Thyroid gland (tissue), 4 donors: ENCODE measurements at places on chromosomes 4 and X. TPM values are rescaled to one million over a fixed set of nuclear protein-coding genes. Genes with fewer than 3 reads are reported as not detected.
A peak's percentile ranks its signal among the peaks of the same experiment; 100 is the strongest.

The RASSF6 gene
- total RNA-seq = 2.6 TPM

The RRH gene
- total RNA-seq = not detected

The FRG2 gene
- not detected for total RNA-seq

The H2BW1 gene
- total RNA-seq = not detected

The LEF1 gene
- 4.9 TPM for total RNA-seq

The CWH43 gene
- total RNA-seq = 5.3 TPM

The CNGA1 gene
- 0.34 TPM for total RNA-seq

The CENPE gene
- 0.67 TPM for total RNA-seq

GRCh38 chrX:155534800-155535199 is 76.4 kb upstream of the F8A3 start:
- no peak for DNase-seq

DNA sequence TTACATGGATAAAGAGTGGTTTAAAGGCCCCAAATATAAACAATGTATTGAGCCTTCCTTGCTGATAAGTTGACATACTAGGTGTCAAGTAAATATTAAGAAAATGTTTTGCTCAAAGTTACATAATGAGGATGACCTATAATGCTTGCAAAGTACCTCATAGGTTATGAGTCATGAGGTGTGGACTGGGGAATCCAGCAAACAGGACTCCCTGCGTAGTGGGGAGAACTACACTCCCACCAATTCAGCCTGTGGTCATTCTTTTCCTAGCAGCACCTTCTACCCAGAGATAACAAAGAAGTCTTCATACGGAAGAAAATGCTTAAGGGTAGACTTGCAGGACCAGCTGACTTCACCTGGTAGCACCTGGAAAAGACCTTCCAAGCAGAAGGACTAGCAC is 418.9 kb upstream of the CPEB2 start:
- no peak for DNase-seq

GRCh38 chr4:182554736-182555135 is 311.5 kb downstream of the TENM3 start:
- DNase-seq = no peak

- DNase-seq = peak; percentile 21
These were observed 101.2 kb downstream of the SMIM20 start for GRCh38 chr4:26015133-26015651.

- no peak for DNase-seq
These were observed 457.4 kb downstream of the SMARCA1 start for GRCh38 chrX:129065895-129066294.

GRCh38 chr4:188400451-188400850 is 261.2 kb downstream of the TRIML1 start:
- no peak for DNase-seq

- no peak for DNase-seq
These were observed 23.8 kb downstream of the TMEM131L start for GRCh38 chr4:153489856-153490558.

- DNase-seq = no peak
These were observed 46.4 kb downstream of the BEX1 start for GRCh38 chrX:103017542-103017941.

GRCh38 chr4:7068279-7068842 is 497 bp upstream of the GRPEL1 start:
- no peak for DNase-seq
